ENCODE measurements at places on chromosomes 7 and 10. TPM values are rescaled to one million over a fixed set of nuclear protein-coding genes. Genes with fewer than 3 reads are reported as not detected.

- DNase-seq, result peak; percentile 68
Observed at GRCh38 chr7:74230446-74231231, 20.8 kb downstream of the LAT2 start.

Gene HABP2
- total RNA-seq, result not detected

DNA sequence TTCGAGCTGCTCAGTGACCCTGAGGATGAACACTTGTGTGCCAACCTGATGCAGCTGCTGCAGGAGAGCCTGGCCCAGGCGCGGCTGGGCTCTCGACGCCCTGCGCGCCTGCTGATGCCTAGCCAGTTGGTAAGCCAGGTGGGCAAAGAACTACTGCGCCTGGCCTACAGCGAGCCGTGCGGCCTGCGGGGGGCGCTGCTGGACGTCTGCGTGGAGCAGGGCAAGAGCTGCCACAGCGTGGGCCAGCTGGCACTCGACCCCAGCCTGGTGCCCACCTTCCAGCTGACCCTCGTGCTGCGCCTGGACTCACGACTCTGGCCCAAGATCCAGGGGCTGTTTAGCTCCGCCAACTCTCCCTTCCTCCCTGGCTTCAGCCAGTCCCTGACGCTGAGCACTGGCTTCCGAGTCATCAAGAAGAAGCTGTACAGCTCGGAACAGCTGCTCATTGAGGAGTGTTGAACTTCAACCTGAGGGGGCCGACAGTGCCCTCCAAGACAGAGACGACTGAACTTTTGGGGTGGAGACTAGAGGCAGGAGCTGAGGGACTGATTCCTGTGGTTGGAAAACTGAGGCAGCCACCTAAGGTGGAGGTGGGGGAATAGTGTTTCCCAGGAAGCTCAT, 1.1 kb downstream of the DDIT4 start:
- peak; percentile 86 for DNase-seq

GRCh38 chr10:79405995-79406515, 39.4 kb downstream of the ZCCHC24 start:
- DNase-seq, result no peak

Gene PDZD7
- 2.6 TPM for total RNA-seq

All from Karpas-422 (cell line).